ENCODE measurements at places on chromosomes 5 and 9. TPM values are rescaled to one million over a fixed set of nuclear protein-coding genes. Genes with fewer than 3 reads are reported as not detected.

GRCh38 chr5:18944771-18945170 is 1043.2 kb downstream of the CDH18 start:
- H3K27ac ChIP-seq = no peak overlapping the region
- no peak overlapping the region for H3K4me3 ChIP-seq
- H3K4me1 ChIP-seq = no peaks in the 10 kb centered on the region
- H3K36me3 ChIP-seq = no peaks in the 10 kb centered on the region
- H3K27me3 ChIP-seq = no peaks in the 10 kb centered on the region

DNA sequence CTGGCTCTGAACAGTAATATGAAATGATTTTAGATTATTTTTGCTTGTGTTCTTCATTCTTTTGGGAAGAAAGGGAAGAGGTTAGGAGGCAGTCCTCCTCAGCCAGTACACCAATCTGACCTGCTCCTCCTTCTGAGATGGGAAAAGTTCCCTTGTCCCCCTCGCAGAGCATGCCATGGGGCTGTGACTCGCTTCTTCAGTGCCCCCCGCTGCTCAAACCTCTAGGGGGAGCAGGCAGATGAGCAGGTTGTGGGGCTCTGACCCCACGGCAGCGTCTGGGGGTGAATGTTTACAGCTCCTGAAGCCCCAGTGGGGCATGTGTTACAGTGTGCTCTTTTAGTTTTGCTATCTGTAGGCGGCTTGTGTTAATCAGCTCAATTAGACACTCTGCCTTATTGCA is 50.9 kb upstream of the KLF9 start:
- H3K4me1 ChIP-seq = peaks cover 6% of the 10 kb centered on the region
- H3K4me3 ChIP-seq = no peak overlapping the region
- no peaks in the 10 kb centered on the region for H3K36me3 ChIP-seq
- no peak for DNase-seq
- no peak overlapping the region for H3K27ac ChIP-seq
- H3K27me3 ChIP-seq = no peaks in the 10 kb centered on the region

DNA sequence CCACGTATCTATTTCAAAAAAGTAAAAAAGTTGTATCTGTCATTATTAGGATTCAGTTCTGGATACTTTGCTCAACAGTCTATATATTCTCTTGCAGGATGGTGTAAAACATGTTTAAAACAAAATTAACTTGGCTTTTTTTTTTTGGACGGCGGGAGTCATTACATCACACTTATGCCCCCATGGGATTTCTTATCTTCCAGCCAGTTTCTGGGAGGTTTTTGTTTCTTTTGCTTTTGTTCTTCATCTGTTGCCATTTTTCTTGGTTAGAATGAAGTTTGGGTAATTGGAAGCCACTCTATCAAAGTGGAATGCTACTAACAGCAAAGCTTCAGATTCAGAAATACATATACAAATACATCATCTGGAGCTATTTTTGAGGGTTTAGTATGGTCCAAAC is 1.8 kb upstream of the STARD4 start:
- no peak overlapping the region for H3K4me3 ChIP-seq
- DNase-seq = no peak
- H3K27me3 ChIP-seq = no peaks in the 10 kb centered on the region
- no peak overlapping the region for H3K27ac ChIP-seq
- H3K36me3 ChIP-seq = peaks cover 12% of the 10 kb centered on the region
- H3K4me1 ChIP-seq = peaks cover 32% of the 10 kb centered on the region

DNA sequence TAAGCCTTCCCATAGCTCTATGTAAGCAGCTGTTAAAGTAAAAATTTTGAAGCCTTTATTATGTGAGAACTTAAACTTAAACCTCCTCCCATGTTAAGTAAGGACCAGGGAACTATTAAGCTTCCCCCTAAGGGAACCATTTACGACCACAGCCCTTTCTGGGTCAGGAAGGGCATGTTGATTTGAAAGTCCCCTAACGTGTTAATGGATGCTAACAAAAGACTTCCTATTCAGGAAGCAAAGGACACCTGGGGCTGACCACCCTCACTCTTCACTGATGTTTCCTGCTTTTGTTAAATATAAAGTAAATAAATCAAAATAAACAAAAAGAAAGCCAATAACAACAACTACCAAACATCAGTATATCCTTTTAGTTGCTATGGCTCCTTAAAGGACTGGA is 170.6 kb upstream of the RFX3 start:
- no peak overlapping the region for H3K4me3 ChIP-seq
- peaks cover 14% of the 10 kb centered on the region for H3K27me3 ChIP-seq
- no peaks in the 10 kb centered on the region for H3K36me3 ChIP-seq

The TSSK1B gene
- not detected for total RNA-seq

GRCh38 chr9:122337556-122337929 is 33.3 kb upstream of the PTGS1 start:
- DNase-seq = no peak
- H3K27ac ChIP-seq = no peak overlapping the region
- H3K27me3 ChIP-seq = no peaks in the 10 kb centered on the region
- no peaks in the 10 kb centered on the region for H3K4me1 ChIP-seq
- H3K36me3 ChIP-seq = no peaks in the 10 kb centered on the region

DNA sequence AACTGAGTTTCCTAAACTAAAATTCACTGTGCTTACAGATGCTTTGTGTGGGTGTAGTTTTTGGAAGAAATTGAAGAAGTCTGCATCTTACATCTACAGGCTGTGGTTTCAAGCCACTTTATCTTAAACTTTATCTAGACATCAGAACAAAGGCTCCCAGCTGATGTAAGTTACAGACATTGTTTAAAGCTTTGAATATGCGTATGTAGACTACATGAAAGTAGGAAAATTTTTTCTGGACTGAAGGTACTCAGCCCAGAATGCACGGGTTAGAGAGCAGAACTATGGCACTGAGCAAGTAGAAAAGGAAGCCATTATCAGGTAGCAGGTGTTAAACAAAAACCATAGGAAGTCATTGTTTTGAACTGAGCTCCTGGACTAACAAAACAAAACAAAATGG is 185.4 kb downstream of the TTC39B start:
- H3K27me3 ChIP-seq = peaks cover 14% of the 10 kb centered on the region
- DNase-seq = no peak
- no peaks in the 10 kb centered on the region for H3K36me3 ChIP-seq
- no peak overlapping the region for H3K4me3 ChIP-seq

DNA sequence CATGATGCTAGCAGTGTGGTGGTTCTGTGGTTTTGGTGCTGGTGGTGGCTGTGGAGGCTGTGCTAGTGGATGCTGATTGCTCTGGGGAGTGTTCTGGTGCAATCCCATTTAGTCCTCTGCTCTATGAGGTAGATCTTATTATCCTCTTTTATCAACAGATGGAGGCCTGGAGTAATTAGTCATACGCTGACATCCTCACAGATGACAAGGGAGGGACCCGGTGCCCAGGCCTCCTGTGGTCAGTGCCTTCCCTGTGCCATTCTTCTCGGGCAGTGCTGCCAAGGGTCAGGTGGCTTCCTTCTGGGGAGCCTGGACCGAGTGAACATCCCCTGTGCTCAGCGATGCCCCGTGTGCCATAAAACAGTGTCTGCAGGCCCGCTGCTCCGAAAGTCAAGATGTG is 74.5 kb downstream of the COL5A1 start:
- H3K36me3 ChIP-seq = no peaks in the 10 kb centered on the region
- DNase-seq = no peak
- H3K4me3 ChIP-seq = no peak overlapping the region
- H3K4me1 ChIP-seq = no peaks in the 10 kb centered on the region
- no peaks in the 10 kb centered on the region for H3K27me3 ChIP-seq

- no peak overlapping the region for H3K4me3 ChIP-seq
- DNase-seq = no peak
- H3K27me3 ChIP-seq = peaks cover 36% of the 10 kb centered on the region
- H3K27ac ChIP-seq = no peak overlapping the region
Observed at GRCh38 chr9:22111954-22112247, 102.8 kb upstream of the CDKN2B start.

GRCh38 chr5:19987612-19988361 is at the start of gene CDH18:
Gene CDH18 (minus strand): TSS chr5:19988200. CDS start chr5:19838986, 149,214 bp downstream.
- DNase-seq = no peak
- no peaks in the 10 kb centered on the region for H3K36me3 ChIP-seq
- H3K4me3 ChIP-seq = no peak within 1 kb of the TSS
- H3K27me3 ChIP-seq = no peaks in the 10 kb centered on the region

DNA sequence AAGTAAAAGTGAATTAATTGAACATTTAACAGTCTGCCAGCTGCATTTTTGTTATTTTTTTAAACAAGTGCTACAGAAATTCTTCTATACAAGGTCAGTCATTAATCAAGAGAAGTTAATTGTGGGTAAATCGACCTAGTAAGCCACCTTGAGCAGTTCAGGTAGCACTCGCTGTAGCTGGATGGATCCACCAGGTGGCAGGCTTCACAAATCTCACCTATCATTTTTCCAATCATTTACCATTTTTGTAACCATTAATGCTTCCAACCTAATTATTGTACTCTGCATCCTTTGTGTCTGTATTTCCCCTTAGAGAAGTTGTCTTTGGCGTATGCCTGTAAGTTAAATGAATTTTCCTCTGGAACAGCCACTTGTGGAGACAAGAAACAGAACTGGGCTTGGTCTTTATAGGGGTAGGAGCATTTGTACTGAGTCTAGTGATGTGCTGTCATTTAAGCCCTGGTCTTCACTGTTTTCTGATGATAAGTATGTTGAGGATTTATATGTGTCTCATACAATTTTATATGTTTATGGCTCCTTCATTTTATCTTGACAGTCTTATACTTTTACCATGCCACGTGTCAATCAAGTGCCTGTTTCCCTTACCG is 39.5 kb downstream of the CD180 start:
- peak; percentile 63 for DNase-seq
- H3K36me3 ChIP-seq = peaks cover 13% of the 10 kb centered on the region

DNA sequence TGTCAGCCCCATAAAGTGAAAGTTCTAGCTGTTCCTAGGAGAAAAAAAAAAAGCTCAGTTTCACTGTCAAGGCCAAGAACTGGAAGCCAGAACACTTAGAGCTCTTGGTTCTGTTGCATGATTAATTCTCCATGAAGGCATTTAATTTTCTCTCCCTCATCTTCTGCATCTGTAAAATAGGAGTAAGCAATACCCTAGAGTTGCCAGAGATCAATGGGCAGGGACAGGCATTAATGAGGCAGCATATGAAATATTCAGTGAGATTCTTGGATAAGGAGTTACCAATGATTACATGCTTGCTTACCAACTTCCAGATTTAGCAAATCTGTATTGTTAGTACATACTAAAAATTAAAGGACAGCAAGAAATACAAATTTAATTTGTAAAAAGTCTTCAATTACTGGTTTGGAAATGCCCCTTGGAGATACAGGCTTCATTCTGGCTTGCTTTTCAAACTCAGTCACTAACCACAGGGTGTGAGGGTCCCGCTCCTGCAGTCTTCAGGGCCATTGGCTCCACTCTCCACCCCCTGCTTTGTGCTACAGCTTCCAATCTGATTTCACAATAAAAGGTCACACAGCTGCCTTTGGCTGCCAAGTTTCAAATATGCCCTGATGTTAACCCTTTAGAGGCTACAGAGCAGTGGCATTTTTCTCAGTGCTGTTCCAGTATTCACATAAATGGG is 624.6 kb downstream of the BNC2 start:
- H3K36me3 ChIP-seq = no peaks in the 10 kb centered on the region
- H3K27ac ChIP-seq = no peak overlapping the region
- no peaks in the 10 kb centered on the region for H3K4me1 ChIP-seq

DNA sequence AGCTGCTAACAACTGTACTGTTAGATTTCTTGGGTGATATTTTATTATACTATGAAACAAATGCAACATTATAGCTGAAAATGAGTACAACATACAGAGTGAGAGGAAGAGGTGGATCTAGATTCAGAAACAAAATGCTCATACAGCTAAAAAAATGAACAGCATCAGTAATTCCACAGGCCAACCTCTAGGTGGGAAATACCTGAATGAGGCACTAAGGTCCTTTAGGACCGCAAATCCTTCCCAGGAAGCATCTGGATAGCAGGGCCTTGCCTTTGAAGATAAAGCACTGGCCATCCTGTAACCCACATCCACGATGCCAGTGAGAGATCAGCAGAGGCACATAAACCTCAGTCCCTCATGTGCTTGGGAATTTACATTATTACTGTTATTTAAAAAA is 310.8 kb downstream of the YTHDC2 start:
- no peak overlapping the region for H3K27ac ChIP-seq
- no peak overlapping the region for H3K4me3 ChIP-seq
- no peak for DNase-seq
- H3K4me1 ChIP-seq = no peaks in the 10 kb centered on the region
- no peaks in the 10 kb centered on the region for H3K27me3 ChIP-seq

The PTGES2 gene
- total RNA-seq = 57.7 TPM

The NIPAL4 gene
- total RNA-seq = not detected

DNA sequence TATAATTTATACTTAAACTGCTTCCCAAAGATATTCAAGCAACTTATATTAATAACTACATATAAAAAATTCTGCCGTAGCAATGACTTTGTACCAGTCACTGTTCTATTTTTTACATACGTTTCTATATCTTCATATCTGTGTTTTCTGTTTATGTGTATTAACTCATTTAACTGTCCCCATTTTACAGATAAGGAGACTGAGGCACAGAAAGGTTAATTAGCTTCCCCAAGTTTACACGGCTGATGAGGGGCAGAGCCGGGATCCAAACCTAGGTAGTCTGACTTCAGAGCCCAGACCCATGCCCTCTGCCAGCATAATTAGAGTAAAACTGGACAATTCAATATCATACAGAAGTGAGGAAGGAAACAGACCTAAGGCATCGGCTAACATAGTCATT is 259.7 kb upstream of the TUT7 start:
- no peaks in the 10 kb centered on the region for H3K27me3 ChIP-seq
- no peak for DNase-seq
- no peaks in the 10 kb centered on the region for H3K36me3 ChIP-seq

DNA sequence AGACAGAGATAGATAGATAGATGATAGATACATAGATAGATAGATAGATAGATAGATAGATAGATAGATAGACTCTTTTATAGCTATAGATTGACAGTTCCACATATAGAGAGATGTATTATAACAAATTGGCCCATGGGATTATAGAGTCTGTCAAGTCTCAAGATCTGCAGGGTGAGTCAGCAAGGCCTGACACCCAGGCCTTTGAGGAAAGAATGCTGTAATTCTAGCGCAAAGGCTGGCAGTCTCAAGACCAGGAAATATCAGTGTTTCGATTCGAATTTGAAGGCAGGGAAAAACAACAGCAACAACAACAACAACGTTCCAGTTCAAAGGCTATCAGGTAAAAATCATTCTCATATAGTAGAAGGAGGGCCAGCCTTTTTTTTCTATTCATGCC is 339.2 kb upstream of the CDH9 start:
- no peaks in the 10 kb centered on the region for H3K27me3 ChIP-seq
- no peaks in the 10 kb centered on the region for H3K4me1 ChIP-seq
- no peaks in the 10 kb centered on the region for H3K36me3 ChIP-seq
- DNase-seq = no peak
- H3K27ac ChIP-seq = no peak overlapping the region
- H3K4me3 ChIP-seq = no peak overlapping the region

The ACOT12 gene
- total RNA-seq = not detected

DNA sequence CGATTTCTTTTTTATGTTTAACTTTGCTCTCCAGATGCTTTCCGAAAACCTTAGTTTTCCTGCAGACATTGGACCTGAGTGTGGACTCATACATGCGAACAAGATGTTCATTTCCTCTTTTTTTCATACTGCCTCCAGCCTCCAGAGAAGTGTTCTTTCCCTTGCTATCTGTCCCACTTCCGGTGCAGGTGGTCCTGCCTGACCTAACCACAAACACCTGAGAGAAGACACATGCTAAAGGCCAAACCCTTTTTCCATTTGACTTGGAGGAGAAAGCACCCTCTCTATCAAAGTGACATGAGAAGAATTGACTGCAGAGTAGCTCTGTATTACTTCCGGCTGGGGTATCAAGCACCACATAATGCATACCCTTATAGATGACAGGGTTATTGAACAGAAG is 334.0 kb downstream of the ARHGEF28 start:
- H3K36me3 ChIP-seq = no peaks in the 10 kb centered on the region
- H3K4me3 ChIP-seq = no peak overlapping the region
- no peak for DNase-seq
- no peaks in the 10 kb centered on the region for H3K4me1 ChIP-seq
- peaks cover 8% of the 10 kb centered on the region for H3K27me3 ChIP-seq

Data from activated CD8-positive, alpha-beta T cell treated with anti-CD3 and anti-CD28 coated beads, Interleukin-2, amount 10 ng/mL, durations not matched to agents 7 days and 5 days (primary cell).